GM23248 (cell line): ENCODE measurements at places on chromosomes 2 and 18. TPM values are rescaled to one million over a fixed set of nuclear protein-coding genes. Genes with fewer than 3 reads are reported as not detected.

Gene STK39
- 10.5 and 14.6 TPM in 2 replicates for total RNA-seq

Gene GNLY
- total RNA-seq: not detected in 2 replicates

Gene BMP10
- total RNA-seq: not detected in 2 replicates

GRCh38 chr2:183264890-183265535 is 140.8 kb downstream of the NUP35 start:
- no peak for DNase-seq

- DNase-seq: no peak
These were observed 314.5 kb upstream of the RGPD4 start for GRCh38 chr2:107511970-107512789.

GRCh38 chr2:177783835-177784744 is 288.5 kb downstream of the PDE11A start:
- peak; percentile 83 for DNase-seq

- DNase-seq: no peak
These were observed 921.2 kb upstream of the LRRTM1 start for GRCh38 chr2:81225756-81226155.

DNA sequence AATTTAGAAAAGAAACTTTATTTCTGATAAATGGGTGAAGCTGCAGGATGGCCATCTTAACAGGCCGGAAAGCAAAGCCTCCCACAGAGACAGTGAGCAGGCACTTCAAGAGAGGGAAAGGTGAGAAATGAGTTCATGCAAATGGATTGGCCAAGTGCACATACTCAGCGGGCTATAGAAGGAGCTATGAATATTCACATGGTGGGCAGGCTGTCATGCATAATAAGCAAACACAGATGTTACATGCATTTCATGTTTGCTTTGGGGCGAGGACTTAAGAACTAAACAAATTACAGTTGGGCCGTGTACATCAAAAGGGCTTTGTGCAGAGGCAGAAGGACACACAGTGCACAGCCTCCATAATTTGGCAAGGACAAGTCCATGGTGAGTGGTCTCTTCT is 69.8 kb upstream of the MAL start:
- DNase-seq: no peak

GRCh38 chr2:66515743-66516142 is 80.8 kb downstream of the MEIS1 start:
- DNase-seq: peak; percentile 28

- DNase-seq: no peak
These were observed 225.6 kb downstream of the CMPK2 start for GRCh38 chr2:6639929-6640620.

DNA sequence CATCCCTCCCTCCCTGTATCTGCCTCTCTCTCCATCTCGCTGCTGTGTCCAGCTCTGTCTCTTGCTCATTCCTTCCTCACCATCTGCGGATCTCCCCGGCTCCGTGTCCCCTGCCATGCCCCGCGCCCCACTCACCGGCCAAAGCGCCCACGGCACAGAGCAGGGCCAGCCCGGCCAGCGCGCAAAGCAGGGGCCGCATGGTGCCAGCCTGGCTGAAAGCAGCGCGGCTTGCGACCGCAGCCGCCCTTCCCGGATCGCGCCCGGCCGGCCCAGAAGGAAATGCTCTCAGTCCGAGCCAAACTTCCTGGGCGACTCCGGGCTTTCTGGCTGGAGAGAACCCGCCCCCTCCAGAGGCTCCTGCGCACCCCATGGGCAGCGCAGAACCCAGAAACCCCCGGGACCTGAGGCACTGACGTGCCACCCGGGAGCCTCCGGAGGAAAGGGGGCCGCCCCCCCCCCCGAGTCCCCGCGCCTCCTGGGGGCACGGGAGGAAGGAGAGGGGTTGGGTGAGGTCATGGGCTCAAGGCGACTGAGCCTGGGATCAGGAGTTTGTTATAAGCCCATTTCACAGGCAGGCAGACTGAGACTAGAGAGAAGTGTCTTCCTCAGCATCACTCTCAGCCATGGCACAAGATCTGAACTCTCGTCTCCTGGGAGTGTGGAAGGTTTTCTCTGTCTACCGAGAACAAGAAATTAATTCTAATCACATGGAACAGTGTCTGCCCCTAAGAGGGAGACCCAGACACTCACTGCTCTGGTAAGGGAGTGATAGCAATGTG is 45.2 kb upstream of the RAB6C start:
- peak; percentile 45 for DNase-seq
